ENCODE measurements at places on chromosomes 12 and 14.

GRCh38 chr12:108691998-108692808 is 39.1 kb downstream of the CORO1C start:
- peak; percentile 48 for DNase-seq

GRCh38 chr12:57086493-57087009 is 2.4 kb upstream of the NAB2 start:
- peak; percentile 83 for DNase-seq

DNA sequence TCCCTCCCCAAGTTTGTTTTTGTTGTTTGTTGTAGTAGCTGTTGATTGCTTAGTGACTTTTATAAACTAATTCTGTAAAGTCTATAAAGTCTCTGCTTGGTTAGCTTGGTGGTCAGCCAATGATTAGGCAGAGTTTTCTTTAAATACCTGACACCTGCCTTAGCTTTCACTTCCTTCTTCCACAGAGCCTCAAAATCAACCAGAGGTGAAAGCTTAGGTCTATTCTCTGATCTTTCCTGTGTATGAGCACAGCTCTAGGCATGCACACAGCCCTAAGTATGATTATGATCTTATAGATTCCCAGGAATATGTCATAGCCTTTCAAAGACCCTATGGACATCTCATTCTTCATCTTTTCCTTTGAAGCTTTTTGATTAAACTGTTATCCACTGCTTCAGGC is 514.7 kb downstream of the AACS start:
- no peak for DNase-seq

DNA sequence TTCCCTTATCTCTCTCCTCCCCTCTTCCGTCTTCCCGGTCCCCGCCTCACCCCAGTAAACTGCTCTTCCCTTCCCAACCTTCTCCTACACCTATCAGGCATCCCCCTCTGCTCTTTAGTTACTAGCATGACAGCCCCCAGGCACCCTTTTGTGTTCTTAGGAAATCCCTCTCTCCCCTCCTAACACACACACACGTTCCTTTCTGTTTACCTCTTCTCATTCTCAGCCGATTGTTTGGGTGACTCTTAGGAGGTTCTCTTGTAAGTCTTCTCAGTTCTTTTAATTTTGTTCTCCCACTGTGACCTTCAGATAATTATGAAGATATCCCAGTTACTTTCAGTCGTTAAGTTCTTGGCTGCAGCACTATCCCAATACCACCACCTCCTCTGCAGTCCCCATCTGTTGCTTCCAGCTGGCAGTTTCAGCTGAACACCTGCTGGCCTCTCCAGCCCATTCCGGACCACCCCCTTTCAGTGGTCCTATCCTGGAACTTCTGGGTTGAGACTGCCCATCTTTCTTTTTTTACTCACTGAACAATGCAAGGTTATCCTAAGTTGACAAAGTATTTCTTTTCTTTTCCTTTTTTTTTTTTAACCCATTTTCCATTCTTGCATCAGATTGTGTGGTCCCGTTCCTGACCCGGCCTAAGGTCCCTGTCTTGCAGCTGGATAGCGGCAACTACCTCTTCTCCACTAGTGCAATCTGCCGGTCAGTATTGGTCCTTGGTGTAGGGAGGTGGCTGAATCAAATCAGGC is 711 bp downstream of the MARS1 start:
- DNase-seq: peak; percentile 42

GRCh38 chr12:118714051-118714460 is 267.3 kb upstream of the SRRM4 start:
- no peak for DNase-seq

GRCh38 chr12:12872934-12873275 is 18.5 kb upstream of the GPRC5A start:
- DNase-seq: no peak

- peak; percentile 56 for DNase-seq
Measured at GRCh38 chr12:6038160-6038559, 86.3 kb downstream of the VWF start.

GRCh38 chr12:90940872-90941499 is 14.0 kb downstream of the CCER1 start:
- peak; percentile 85 for DNase-seq

- DNase-seq: no peak
Measured at GRCh38 chr14:97106166-97106565, 309.0 kb downstream of the VRK1 start.

Data from adipocyte (in vitro differentiated cells).